ENCODE measurements at places on chromosomes 16 and 17.

DNA sequence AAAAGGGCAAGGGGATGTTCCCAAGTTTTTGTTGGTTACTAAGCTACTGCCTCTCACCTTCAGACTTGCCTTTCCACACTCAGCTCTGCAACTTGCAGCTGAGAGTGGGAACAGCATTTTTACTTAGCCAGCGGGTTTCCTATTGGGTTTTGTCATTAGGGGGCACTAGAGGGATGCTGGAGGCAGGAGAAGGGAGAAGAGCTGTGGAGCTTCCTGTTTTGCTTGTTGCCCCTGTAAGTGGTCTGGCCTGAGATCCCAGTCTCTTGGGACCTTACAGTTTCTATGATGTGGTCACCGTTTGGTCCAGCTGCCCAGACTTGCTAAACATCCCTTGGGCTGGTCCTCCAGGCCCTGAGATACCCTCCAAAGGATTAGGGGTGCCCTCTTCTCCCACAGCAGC is 209.6 kb upstream of the NLRP1 start:
- DNase-seq = no peak

DNA sequence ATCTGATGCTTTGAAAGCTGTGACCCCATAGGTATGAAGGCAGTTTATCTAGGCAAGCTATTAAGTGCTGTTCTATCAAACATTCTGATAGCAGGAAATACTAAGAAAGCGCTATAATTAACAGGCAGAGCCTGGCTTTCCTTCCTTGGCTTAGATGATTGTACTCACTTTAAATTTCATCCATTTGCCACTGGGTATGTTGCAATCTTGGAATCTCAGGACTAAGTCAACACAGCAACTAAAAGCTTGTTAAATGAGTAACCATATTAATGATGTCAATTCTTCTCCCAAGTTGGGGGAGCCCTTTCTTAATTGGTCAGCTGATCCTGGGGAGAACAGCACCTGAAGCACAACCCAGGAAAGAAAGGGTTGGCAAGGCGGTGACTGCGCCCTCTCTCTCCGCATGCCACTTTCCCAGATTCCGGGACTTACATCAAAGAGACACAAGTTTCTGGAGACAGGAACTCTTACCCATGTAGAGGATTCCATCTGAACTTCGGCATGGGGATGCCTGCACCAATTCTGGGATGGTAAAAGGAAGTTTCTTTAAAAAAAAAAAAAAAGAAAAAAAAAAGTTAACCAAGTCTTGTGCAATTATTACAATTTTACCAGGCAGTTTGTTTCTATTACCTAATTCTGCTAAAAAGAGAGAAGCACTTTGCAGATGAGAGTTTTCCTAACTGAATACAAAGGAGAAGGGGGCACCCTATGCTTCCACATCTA is 54.4 kb upstream of the ICAM2 start:
- DNase-seq = peak; percentile 49

- peak; percentile 78 for DNase-seq
Measured at GRCh38 chr16:49856672-49857330, 889 bp upstream of the ZNF423 start.

DNA sequence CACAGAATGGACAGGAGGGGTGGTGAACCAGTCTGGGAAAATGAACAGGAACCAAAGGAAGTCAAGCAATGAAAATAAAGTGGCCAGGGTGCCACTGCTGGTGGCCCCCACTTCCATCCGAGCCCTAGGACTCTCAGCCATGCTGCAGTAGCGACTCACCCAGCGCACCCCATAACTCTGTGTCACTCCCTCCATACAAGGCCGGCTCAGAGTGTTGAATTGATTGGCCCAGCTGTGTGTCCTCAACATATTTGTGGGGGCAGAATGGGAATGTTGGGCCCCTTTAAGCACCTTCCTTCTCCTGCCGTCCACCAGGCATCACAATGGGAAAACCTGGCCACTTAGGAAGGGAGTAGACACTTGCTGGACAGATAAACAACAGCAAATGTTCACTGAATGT is 169.0 kb upstream of the SDK2 start:
- no peak for DNase-seq

- DNase-seq = peak; percentile 83
Measured at GRCh38 chr16:80682421-80683070, 121.9 kb downstream of the CDYL2 start.

- no peak for DNase-seq
Measured at GRCh38 chr17:32099686-32100085, 42.6 kb upstream of the RHOT1 start.
